Neural progenitor cell (in vitro differentiated cells): ENCODE measurements at places on chromosomes 3 and 15.

- no peak overlapping the region for H3K4me3 ChIP-seq
- no peak overlapping the region for H3K27ac ChIP-seq
- DNase-seq, result no peak
- no peaks in the 10 kb centered on the region for H3K27me3 ChIP-seq
These were observed 25.7 kb downstream of the GPR15 start for GRCh38 chr3:98557324-98558010.

DNA sequence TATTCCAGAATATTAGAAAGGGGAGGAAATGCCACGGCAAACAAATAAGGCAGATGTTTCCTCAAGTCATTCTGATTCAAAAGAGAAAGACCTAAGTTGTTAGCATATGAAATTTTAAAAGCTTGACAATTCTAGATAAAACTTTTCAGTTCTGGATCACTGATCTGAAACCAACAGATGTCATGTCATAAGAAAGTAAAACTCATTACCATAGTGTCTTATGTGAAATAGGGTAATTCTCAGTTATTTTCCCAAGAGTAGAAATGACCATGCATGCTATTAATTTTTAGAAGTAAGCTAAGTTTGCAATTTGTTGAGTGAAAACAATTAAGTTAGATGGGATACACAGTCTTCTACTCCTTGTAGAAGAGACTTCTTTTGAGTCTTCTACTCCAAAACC, 630.3 kb downstream of the NAALADL2 start:
- H3K27ac ChIP-seq, result no peak overlapping the region
- no peaks in the 10 kb centered on the region for H3K36me3 ChIP-seq
- no peaks in the 10 kb centered on the region for H3K4me1 ChIP-seq
- H3K27me3 ChIP-seq, result no peaks in the 10 kb centered on the region

GRCh38 chr15:91100814-91101607, 954 bp downstream of the SV2B start:
- H3K36me3 ChIP-seq, result no peaks in the 10 kb centered on the region
- peak overlapping the region; percentile 56 for H3K4me3 ChIP-seq
- peaks cover 93% of the 10 kb centered on the region for H3K27me3 ChIP-seq
- H3K27ac ChIP-seq, result no peak overlapping the region
- H3K4me1 ChIP-seq, result peaks cover 14% of the 10 kb centered on the region
- peak; percentile 23 for DNase-seq

DNA sequence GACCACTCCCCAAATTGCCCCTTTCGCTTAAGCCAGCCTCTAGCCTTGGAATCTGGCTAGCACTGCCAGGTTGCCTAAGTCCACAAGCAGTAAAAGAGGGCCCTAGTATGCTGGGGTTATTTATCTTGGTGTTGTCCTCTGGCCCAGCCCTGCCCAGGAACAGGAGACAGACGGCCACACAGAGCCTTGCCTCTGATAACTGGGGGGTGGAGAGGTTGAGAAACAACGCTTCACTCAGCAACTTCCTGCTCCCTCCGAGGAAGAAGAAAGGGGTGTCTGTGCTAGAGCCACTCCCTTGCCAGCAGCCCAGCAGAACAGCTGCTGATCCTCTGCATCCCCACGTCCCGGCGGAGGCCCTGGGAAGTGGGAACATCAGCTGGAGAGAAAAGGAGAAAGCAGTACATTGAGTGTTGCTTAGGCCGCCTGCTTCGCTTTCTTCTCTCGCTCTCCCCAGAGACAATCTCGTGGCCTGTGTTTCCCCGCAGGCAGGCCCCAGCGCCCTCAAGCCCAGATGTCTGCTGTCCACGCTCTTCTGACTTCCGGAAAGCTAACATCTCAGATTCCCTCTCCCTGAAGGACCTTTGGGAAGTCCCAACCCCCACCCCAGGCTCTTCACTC, 22.6 kb upstream of the C3orf70 start:
- peak; percentile 30 for DNase-seq
- no peaks in the 10 kb centered on the region for H3K27me3 ChIP-seq
- H3K4me3 ChIP-seq, result no peak overlapping the region
- peaks cover 9% of the 10 kb centered on the region for H3K4me1 ChIP-seq

GRCh38 chr3:13105896-13106250, 32.6 kb upstream of the IQSEC1 start:
- no peak for DNase-seq
- no peaks in the 10 kb centered on the region for H3K27me3 ChIP-seq
- H3K36me3 ChIP-seq, result no peaks in the 10 kb centered on the region
- no peak overlapping the region for H3K27ac ChIP-seq
- H3K4me1 ChIP-seq, result peaks cover 2% of the 10 kb centered on the region

- no peak overlapping the region for H3K4me3 ChIP-seq
- peaks cover 9% of the 10 kb centered on the region for H3K4me1 ChIP-seq
- H3K27me3 ChIP-seq, result no peaks in the 10 kb centered on the region
- no peak for DNase-seq
- no peaks in the 10 kb centered on the region for H3K36me3 ChIP-seq
These were observed 560.1 kb downstream of the MCTP2 start for GRCh38 chr15:94791510-94791909.

DNA sequence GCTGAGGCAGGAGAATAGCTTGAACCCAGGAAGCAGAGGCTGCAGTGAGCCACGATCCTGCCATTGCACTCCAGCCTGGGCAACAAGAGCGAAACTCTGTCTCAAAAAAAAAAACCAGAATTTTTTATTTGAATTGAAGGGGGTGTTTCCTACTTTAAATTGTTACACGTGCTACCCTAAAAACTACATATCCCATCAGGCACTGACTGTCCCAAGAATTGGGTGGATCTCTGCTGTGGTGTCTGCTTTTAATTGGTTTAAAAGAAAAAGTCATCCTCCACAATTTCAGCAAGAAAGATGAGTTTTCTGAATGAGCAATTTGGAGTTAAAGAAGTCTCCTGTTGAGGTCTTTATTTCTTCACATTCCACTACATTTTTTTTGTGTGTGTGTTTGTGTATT, 2.1 kb downstream of the PDIA3 start:
- peaks cover 8% of the 10 kb centered on the region for H3K4me1 ChIP-seq
- no peak for DNase-seq
- H3K36me3 ChIP-seq, result no peaks in the 10 kb centered on the region
- H3K4me3 ChIP-seq, result peak overlapping the region; percentile 72

DNA sequence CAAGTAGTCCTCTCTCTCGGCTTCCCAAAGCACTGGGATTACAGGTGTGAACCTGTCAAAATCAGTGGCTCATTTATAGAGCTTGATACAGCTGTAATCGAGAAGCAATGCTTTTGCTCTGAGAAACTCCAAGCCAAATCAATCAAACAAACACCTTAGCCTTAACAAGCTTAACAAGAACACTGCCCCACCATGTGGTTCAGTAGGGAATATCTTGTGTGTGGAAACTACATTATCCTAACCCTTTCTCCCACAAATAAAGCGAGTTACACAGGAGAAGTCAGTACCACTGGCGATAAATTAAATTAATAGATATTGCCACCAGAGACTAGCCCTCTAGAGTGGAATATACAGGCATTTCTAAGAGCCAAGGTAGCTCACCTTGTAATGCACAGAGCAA, 13.9 kb downstream of the CDAN1 start:
- peak; percentile 19 for DNase-seq
- H3K27ac ChIP-seq, result no peak overlapping the region
- H3K27me3 ChIP-seq, result no peaks in the 10 kb centered on the region
- no peaks in the 10 kb centered on the region for H3K4me1 ChIP-seq
- no peaks in the 10 kb centered on the region for H3K36me3 ChIP-seq
- H3K4me3 ChIP-seq, result no peak overlapping the region
